ENCODE measurements at places on chromosomes 13 and 19.
A peak's percentile ranks its signal among the peaks of the same experiment; 100 is the strongest.

DNA sequence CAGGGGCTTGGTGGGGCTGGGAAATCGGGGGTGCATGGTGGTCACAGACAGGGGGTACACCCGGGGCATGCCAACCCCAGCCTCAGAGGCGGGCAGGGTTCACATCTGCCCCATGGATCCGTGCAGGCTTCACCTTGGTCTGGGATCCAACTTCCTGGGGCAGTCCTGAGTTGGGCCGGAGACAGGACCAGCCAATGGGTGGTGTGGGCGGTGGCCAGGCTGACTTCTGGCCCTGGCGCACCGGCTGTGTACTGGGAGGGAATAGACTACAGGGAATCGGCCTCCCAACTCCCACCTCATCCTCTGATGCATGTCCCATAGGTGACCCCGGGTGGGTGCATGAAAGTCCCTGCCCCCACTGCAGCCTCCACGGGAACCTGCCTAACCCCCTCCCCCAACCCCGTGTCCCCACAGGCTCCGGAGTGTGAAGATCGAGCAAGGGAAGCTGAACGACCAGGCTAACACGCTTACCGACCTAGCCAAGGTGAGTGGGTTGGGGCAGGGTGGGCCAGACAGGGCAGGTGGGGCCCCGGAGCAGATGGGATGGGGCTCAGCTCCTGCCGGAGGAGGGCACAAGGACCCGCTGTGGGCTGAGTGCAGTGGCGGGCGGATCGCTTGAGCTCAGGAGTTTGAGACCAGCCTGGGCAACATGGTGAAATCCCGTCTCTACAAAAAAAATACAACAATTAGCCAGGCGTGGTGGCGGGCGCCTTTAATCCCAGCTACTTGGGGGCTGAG, 14.7 kb upstream of the ARRDC2 start:
- no peak for DNase-seq

GRCh38 chr19:4966591-4966990, 2.3 kb upstream of the KDM4B start:
- no peak for DNase-seq

- no peak for DNase-seq
Observed at GRCh38 chr19:16328824-16329482, 4.3 kb downstream of the KLF2 start.

DNA sequence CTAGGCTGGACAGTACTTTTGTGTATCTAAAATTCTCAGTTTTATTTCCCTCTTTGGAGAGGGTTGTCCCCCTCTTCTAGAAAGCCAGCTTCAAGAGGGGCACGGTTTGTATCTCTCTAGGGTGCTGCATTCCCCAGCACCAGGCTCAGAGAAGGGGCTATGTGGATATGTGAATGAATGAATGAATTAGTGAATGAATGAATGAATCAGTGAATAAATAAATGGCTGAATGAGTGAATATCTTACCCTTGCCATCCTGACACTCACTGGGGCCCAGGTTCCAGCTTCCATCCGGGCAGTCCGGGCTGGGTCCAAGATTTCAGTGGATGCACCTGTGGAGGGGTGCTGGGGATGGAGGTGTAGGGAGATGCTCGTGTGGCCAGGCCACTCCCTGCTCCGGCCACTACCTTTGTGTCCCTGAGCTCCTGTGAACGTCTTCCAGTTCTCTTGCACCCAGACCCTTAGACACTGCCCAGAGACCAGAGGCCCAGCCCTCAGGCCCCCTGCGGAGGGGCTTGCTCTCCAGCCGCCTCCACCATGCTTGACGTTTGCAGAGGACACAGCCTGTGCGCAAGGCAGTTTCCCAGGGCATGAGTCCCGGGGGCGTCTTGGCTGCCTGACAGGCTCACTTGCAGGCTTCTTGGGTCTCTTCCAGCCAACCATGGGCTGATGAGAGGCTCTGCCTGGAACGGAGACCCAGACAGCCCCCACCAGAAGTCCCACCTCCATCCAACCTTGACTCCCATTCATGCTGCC, 2.8 kb upstream of the KCNN1 start:
- no peak for DNase-seq

- DNase-seq, result no peak
Observed at GRCh38 chr13:94706843-94707399, 5.4 kb downstream of the SOX21 start.

DNA sequence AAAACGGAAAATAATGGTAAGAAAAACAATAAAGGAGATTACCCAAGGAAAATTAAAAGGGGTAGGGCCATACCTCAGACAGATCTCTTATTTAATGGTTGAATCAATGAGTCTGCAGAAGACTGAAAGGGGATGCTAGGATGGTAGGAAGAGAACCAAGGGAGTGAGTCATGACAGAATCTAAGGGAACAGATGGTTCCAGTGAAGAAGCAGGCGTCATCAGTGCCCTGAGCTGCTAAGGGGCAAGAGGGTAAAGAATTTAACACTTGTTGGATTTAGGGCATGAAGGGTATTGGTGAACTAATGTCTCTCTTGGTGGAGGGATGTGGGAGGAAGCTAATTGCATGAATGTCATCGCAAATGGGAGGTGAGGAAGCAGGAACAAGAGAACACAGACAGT, 329.2 kb upstream of the TSHZ3 start:
- no peak for DNase-seq

DNA sequence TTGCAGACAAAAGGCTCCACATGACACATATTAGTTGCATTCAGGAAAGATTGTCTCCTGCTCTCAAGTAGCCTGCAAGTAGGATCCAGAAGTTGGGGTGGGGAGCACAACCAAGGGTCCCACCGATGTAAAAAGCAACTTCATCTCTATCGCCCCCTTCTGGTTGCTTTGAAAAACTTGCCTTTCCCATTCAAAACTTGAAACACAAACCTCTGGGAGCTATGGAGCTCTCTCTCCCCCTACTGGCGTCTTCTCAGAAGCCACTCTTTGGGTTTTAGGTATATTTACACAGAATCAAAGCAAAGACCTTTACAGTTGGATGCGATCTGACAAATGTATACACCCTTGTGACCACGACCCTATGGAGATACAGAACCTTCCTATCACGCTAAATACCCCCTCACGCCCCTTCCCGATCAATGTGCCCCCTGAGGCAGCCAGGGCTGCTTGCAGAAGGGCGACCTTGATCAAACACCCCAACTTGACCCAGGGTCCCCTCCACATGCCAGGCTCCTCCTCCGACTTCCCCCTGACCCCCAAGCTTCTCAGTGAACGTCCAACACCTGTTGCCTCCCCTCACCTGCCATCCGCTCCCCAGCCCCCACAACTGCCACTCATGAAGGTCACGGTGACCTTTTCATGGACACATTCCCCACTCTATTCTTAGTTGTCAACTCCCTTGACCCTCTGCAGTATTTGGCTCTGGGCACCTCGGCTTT, 10.1 kb downstream of the NOSIP start:
- peak; percentile 49 for DNase-seq

DNA sequence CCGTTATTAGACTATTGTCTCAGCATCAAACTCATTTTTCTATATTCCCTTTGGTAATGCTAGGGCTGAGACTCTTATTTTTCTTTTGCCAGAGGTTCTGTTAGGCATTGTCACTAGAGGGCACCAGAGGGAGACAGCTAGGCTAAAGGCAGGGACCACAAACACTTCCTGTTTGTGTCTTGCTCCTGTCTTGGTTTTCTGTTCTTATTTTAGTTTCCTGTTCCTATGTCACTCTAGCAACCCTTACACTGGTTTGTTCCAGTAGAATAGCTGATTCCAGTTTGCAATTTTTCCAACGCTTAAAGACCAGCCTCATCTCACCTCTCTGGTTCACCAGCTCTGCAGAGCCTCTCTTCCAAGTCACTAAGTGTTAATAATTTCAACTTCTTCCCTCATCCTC, 772.0 kb downstream of the DIAPH3 start:
- peak; percentile 42 for DNase-seq

- no peak for DNase-seq
Observed at GRCh38 chr19:39144290-39145071, 18.9 kb downstream of the PAK4 start.

GRCh38 chr19:1955171-1956121, 14.5 kb downstream of the CSNK1G2 start:
- DNase-seq, result no peak

DNA sequence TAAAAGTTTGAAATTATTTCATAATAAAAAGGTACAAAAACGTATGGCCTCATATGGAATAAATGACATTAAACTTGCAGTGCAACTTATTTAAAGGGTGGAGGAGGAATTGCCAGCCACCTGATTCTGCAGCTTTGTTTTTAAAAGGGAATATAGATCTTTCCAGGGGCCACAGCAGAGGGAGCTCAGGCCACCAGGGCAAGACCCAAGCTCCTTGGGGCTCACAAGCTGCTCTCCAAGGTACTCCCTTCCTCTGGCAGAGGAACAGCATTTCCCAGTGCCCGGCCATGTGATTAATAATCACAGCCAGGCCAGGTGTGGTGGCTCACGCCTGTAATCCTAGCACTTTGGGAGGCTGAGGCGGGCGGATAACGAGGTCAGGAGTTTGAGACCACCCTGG, 6.2 kb downstream of the ACOD1 start:
- DNase-seq, result no peak

DNA sequence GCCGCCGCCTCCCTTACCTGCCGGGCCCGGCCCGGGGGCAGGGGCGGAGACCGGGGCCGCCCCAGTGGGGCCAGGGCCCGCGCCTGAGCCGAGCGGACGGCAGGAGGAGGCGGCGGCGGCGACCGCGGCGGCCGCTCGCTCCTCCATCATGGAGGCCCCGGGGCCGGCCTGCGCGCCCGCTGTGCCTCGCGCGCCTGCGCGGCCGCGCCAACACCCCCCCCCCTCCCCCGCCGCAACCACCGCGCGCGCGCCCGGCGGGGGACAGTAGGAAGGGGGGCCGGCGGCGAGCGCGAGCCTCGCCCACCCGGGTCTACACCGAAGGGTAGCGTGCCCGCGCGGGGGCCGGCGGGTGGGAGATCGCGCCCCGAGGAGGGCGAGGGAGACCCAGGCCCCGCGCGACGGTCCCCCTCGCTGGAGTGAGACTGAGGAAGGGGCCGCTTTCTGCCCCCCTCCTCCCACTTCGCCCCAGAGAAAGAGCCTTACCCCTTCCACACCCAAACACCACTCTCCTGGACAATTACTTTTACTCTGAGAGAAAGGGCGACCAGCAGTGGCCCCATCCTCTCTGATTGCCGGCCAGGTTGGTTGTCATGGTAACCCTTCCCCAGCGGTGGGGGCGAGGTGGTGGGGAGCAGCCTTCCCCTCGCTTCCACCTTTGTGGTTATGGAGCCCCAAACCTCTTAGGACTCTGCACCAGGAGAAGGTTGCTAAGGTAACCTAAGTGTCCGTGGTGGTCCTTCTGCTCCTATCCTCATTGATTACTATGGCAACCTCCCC, at the start of gene STRN4:
Gene STRN4, minus strand, starts transcription at position 170 of the 777 bp plus-strand sequence. Its CDS starts 20 bp downstream, at position 150.
- DNase-seq, result no peak

DNA sequence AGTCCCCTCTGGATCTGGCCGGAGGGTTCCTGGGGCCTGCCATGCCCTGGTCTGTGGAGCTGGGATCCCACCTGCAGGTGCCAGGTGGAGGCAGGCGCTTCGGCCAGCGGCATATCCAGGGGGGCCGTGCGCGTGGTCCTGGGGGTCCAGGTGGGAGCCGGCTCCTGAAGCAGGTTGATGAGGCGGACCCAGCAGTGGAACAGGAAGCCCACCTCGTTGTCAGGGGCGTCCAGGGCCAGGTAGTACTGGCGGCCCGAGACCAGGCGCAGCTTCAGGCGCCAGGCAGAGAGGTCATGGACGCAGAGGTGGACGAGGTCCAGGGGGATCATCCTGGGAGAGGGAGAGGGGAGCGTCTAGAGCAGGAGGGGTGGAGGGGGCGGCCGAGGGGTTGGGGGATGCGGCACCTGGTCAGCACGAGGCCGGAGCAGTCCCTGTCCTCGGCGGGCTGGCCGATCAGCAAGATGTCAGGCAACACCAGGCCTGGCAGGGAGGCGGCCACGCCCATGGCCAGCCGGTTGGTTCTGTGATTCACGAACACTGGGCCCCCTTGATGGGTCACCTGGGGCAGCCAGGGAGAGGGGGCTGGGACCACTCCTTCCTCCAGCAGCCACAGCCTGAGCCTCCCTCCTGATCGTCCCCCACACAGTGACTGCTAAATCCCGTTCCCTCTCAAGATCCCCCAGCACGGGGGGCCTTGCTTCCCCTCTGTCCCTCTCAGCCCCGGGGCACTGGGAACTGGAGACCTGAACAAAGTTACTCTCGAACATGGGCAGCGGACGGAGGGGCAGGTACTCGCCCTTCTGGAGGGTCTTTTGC, 678 bp downstream of the GARIN5B start:
- no peak for DNase-seq

GRCh38 chr19:751501-752341, 809 bp downstream of the MISP start:
- DNase-seq, result no peak

- DNase-seq, result no peak
Observed at GRCh38 chr19:1324249-1324805, 38.7 kb downstream of the EFNA2 start.

Data from stimulated activated naive B cell treated with anti-CD40 and anti-IgM and Interleukin-4, amounts not matched to agents 10 μg/mL and 1 μg/mL and 100 μg/mL, for 72 hours (primary cell).